Kidney glomerular epithelial cell (primary cell): ENCODE measurements at places on chromosomes 12 and 14.

DNA sequence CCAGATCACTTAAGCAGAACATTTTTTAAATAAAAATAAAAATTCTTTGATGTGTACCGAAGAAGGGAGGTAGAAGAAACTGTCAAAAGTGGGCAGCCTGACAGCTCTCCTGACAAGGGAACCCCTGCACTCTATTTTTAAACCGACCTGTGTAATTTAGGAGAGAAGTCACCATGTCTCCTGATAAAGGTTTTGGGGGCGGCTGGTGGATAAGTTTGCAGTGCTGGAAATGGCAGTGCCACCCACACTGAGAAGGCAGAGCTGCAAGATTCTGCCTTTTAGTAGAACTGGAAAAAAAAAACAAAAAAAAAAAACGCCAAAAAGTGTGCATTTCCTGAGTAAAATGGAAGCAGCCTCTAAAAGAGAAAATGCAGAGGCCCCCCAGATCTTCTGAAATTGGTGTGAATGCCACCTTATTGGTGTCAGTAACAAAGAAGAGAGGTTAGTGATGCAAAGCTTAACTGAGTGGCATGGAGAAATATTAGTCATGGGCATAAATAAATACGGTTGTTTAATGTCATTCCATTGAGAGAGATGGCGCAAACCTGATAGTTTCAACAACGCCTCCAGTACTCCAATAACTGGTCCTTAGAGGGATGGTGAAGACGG, 24.7 kb downstream of the DUSP6 start:
- DNase-seq = no peak

DNA sequence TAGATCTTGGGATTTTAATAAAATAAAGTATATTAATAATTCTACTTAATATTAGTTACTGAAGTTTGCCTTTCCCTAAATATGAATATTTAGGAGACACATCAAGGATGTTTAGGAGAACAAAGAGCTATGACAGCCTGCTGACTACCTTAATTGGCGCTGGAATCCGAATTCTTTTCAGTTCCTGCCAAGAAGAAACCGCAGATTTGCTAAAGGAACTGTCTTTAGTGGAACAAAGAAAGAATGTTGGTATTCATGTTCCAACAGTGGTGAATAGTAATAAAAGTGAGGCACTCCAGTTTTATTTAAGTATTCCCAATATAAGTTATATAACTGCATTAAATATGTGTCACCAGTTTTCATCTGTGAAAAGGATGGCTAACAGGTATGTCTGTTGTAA, 54.5 kb downstream of the MIS18BP1 start:
- DNase-seq = no peak

GRCh38 chr12:38711054-38711453, 194.3 kb downstream of the CPNE8 start:
- no peak for DNase-seq

- no peak for DNase-seq
Measured at GRCh38 chr12:29867823-29868222, 84.1 kb upstream of the TMTC1 start.

- DNase-seq = peak; percentile 92
Measured at GRCh38 chr12:43210485-43211192, 341.4 kb downstream of the ADAMTS20 start.

- peak; percentile 23 for DNase-seq
Measured at GRCh38 chr12:57089271-57090245, 644 bp downstream of the NAB2 start.

DNA sequence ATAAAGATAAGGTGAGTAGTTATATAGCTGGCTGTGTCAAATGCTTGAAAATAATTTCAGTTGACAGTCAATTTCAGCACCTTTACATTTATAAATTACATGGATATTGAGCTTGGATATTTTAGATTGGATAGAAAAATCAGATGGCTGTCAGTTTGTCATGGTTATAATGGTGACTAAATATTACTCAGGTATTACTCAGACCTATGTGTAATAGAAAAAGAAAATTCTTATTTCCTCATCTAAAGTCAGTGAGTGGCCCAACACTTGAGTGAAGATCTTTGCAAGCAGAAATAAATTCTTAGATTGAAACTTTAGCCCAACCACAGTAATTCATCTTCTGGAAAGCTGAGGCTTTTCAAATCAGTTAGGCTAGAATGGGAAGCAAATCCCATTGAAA, 354.4 kb downstream of the NAV3 start:
- peak; percentile 46 for DNase-seq

GRCh38 chr12:109899783-109900751, at the start of gene TCHP:
TCHP (plus strand) TSS chr12:109900274; CDS start chr12:109903027, 2,753 bp downstream.
- peak; percentile 79 for DNase-seq

- DNase-seq = no peak
Measured at GRCh38 chr12:88834226-88834625, 254.0 kb upstream of the KITLG start.

- DNase-seq = peak; percentile 7
Measured at GRCh38 chr12:93229494-93230325, 148.0 kb upstream of the NUDT4 start.

- DNase-seq = no peak
Measured at GRCh38 chr14:102893452-102893851, 29.0 kb upstream of the AMN start.

DNA sequence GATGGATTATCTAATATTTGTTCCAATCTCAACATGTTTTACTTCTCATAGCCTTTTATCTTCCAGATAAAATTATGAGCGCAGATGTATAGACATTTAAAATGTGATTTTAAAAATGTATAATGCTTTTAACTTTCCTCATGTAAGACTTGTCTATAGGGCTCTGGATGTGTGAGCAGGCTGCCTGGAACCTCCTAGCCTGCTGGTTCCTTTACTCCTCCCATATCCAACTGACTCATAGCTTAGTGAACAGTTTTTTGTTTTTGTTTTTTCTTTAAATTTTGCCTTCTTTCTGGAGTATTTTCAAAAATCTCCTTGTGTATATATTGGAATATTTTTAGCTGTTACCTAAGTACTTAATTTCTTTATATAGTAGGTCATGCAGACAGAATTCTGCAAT, 115.4 kb downstream of the PDE3A start:
- DNase-seq = no peak

GRCh38 chr14:103890821-103891666, 37.2 kb upstream of the TDRD9 start:
- DNase-seq = no peak

GRCh38 chr14:61077951-61078720, 97.1 kb downstream of the SLC38A6 start:
- DNase-seq = no peak

- DNase-seq = peak; percentile 90
Measured at GRCh38 chr14:58864751-58865513, 227.2 kb downstream of the DACT1 start.

- DNase-seq = no peak
Measured at GRCh38 chr12:88996200-88996788, 356.0 kb downstream of the DUSP6 start.

DNA sequence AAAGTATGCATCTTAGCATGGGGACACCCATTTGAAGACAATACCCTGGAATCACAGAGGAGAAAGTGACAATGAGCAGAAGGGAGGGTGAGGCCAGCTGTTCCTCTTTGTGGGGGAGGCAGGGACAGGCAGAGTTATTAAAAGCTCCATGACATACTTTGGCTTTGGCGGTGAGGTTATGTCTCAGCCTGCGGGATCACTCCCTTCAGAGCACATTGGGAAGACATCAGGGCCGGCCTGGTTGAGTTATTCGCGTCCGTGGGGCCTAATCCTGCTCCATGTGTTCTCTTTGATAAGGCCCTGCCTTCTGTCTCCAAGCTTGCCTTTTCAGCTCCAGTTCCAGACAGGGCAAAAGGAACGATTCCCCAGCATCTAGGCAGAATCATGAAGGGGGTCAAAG, 98.8 kb upstream of the NTF3 start:
- no peak for DNase-seq

- DNase-seq = no peak
Measured at GRCh38 chr14:87434680-87435079, 558.3 kb downstream of the GALC start.

DNA sequence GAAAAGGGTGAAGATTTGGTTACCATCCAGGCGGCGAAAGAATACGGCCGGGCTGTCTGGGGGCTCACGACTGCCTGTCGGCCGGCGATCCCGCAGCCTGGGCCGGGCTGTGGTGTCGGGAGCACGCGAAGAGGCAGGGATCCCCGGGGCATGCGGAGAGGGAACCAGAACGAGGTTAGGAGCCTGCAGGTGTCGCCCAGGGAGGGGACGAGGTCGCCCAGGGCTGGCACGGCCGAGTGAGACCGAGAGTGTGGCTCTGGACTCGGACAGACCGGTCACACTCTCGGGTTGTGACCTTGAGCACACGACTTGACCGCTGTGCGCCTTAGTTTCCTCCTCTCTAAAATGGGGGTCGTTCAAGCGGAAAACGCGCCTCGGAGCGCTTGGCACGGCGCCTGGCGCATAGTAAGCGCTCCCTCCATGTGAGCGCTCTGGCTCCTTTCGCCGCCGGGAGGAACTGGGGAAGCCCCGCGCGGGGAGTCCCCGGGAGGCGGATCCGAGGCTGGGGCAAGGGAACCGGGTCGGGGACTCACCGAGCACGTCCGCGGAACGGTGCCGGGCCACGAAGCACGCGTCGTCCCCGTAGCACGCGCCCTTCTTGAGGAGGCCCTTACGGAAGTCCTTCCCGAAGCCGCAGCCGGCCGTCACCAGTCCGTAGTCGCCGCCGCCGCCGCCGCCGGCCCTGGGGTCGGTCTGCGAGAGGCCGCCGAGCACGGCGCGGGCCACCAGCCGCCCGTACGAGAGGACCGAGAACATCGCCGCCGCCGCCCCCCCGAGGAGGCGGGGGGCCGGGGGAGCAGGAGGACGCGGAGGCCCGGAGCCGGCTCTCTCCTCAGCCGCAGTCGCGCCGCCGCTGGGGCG, 612 bp downstream of the PPTC7 start:
- no peak for DNase-seq

DNA sequence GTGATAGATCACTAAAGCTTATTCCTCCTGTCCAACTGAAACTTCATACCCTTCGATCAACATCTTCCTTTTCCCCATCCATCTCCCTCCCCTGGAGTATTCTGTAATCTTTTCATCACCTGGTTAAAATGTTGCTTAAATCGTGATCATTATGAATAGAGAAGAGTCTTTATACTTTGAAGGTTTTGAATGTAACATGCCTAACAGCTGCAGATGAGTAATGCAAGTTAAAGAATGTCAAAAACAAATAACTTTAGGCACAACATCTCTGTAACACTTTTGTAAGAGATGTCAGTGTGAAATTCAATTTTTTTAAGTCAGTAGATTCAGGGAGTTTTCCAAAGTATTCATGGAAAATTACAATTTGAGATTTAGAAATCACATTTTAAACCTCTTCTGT, 25.0 kb downstream of the RXYLT1 start:
- no peak for DNase-seq

DNA sequence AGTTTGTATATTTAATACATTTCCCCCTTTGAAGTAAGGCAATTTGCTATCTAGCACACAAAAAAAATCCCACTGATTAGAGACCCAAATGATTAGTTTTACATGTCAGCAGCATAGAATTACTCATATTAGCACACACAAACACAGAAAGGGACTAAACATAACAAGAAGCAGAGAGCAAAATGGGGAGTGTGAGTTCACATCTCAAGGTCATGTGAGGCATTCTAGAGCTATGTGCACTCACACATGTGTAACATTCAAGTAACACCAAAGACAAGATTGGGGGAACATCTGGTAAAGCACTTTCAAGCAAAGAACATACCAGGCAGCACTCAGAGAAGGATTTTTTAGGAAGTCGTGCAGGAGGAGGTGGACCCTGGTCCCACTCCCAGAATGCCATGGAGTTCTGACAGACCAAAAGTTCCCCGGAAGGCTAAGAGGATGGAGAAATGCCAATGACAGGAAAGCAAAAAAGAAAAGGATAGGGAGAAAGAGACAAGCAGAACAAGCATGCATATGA, 105.8 kb upstream of the SINHCAF start:
- peak; percentile 1 for DNase-seq

DNA sequence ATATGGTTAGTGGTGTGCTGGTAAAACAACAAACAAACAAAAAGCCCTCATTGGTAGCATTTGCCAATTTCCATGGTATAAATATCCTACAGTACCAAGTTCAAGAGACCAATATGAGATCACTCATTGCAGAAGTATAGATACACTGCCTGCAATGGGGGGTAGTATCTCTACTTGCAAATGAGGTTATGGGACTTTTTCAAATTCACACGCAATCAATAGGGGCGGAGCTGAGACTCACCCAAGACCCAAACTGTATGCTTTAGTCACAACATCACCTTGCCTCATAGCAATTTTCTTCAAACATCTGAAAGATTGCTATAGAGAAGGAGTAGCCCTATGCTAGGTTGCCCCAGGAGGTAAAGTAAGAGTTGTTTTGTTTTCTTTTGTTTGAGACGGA, 93.7 kb downstream of the VCPKMT start:
- no peak for DNase-seq

GRCh38 chr14:63375769-63376168, 57.0 kb upstream of the GPHB5 start:
- DNase-seq = peak; percentile 28

GRCh38 chr12:6026998-6027397, 81.9 kb upstream of the ANO2 start:
- DNase-seq = no peak
